NB4 (cell line): ENCODE measurements at places on chromosomes 13 and 19.
A peak's percentile ranks its signal among the peaks of the same experiment; 100 is the strongest.

- no peak for DNase-seq
Measured at GRCh38 chr19:42292963-42293362, 9.0 kb upstream of the PRR19 start.

DNA sequence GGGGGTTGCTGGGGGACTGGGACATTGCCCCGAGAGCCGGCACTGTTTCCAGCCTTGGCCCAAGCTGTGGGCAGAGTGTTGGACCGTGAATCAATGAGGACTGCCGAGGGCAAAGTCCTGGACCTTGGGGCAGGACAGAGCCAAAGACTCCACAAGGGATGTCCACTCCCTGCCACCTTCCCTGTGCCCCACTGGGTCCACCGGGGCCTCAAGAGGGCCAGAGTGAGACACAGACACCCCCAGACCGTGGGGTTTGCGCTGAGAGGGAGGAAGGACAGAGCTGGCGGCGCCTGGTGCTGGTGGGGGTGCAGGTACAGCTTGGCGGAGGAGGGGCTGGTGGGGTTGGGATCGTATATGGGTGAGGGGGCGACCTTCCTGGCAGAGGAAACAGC, 11.8 kb downstream of the MAST3 start:
- no peak for DNase-seq

- no peak for DNase-seq
Measured at GRCh38 chr19:11284515-11284914, 11.4 kb upstream of the TSPAN16 start.

- DNase-seq: no peak
Measured at GRCh38 chr19:50481351-50482149, 4.9 kb upstream of the GARIN5A start.

GRCh38 chr13:32206097-32206740, 108.9 kb downstream of the ZAR1L start:
- DNase-seq: no peak

- DNase-seq: no peak
Measured at GRCh38 chr19:17006579-17006978, 20.0 kb downstream of the CPAMD8 start.

DNA sequence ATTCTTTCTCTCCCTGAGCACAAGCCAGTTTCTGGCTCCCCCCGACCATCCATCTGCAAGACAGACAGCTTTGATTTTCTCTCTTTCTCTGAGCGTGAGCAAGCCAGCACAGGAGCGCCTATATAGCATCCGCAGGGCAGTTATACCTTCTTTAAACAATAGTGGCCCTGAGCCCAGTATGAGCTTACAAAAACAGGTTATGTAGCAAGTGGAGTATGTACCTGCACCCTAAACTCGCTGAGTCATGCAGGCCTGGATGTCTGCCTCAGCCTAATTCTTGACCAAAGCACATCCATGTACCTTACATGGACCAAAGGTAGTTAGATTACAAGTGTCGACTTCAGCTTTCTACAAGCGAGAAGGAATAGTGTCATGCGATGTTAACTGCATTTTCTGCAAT, 61.7 kb downstream of the RAP2A start:
- no peak for DNase-seq

- peak; percentile 78 for DNase-seq
Measured at GRCh38 chr19:16160943-16161560, 12.3 kb downstream of the CIB3 start.

DNA sequence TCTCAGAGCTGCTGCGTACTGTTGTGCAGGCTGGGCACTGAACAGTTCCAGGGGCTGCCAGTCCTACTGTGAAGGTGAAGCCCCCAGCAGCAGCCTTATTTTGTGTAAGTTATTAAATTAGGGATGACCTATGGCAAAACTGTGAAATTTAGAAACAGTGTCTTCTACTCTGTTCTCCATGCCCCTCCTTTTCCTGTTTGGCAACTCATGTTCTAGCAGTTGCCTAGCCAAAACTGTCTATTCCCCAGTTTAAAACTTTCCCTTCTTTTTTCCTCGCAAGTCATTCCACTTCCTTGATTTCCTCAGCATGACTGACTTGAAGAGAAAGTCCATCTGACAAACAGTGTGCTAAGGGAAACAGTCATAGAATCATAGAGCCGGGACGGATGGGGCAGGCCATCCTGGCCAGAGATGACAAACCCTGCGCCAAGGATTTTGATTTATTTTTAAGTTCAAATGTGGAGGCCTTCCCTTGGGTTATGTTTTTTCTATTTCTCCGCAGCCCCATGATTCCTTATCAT, 78.1 kb upstream of the OLFM4 start:
- no peak for DNase-seq

GRCh38 chr19:49338691-49339300, 3.6 kb downstream of the CD37 start:
- no peak for DNase-seq
